NCI-H510A (cell line): ENCODE measurements at places on chromosomes 1 and 21.

- no peak for DNase-seq
Observed at GRCh38 chr1:16926491-16927073, 4.9 kb downstream of the CROCC start.

GRCh38 chr1:186272486-186272885 is 102.6 kb downstream of the TPR start:
- DNase-seq: no peak

- DNase-seq: no peak
Observed at GRCh38 chr1:29642519-29642918, 406.2 kb downstream of the PTPRU start.

- DNase-seq: peak; percentile 48
Observed at GRCh38 chr1:205450448-205450847, 5.4 kb downstream of the BLACAT1 start.

DNA sequence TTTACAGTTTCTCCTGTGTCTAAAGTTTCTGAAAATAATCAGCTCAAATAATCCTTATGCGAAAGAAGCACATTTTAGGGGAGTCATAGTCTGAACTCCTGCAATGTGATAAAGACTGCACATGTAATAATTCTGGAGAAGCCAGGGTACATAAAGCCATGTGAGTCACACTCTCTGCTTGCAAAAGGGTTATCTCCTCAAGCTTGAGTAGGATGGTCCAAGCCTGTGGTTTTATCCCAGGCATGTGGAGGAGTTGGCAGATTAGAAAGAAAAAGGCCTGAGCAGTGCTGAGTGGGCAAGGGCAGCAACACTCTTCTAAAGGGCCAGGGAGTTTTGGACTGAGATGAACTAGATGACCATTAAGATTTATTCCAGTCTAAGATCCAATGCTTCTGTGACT is 220.4 kb downstream of the RHOU start:
- DNase-seq: no peak

DNA sequence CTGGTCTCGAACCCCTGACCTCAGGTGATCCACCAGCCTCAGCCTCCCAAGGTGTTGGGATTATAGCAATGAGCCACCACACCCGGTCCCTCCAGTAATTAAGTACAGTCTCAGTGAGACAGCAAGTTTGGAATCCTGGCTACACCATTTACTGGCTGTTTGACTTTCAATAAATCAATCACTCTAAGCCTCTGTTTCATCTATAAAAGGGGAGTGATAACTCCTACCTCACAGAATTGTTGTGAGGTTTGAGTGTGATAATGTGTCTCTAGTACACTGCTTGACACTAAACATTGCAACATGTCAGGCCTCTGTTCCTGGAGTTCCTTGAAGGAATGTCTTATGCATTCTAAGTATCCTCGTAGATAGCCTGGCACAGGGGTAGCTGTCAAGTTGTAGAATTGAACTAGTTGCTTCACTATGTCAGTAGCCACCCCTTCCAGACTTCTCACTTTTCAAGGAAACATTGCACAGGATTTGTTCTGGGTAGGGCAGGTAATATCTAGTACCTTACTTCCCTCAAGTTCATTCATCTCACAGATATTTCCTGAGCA is 12.4 kb downstream of the ENTREP3 start:
- no peak for DNase-seq

DNA sequence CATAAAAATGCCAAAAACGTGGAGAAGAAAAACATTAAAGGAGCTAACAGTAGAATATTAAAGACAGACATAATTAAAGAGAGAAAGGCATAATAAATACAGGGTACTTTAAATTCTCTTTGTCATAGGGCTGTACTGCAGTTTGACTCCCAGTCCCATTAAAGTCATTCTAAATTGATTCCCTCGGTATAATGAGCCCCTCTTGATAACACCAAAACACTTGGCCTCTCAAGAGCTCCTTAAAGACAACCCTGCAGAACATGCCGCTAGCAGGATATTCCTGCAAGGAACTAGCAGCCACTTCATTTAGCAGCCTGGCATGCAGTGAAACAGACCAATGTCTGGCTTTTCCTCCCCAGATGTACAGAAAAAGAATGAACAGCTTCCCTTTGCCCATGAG is 273.8 kb upstream of the ESRRG start:
- no peak for DNase-seq

DNA sequence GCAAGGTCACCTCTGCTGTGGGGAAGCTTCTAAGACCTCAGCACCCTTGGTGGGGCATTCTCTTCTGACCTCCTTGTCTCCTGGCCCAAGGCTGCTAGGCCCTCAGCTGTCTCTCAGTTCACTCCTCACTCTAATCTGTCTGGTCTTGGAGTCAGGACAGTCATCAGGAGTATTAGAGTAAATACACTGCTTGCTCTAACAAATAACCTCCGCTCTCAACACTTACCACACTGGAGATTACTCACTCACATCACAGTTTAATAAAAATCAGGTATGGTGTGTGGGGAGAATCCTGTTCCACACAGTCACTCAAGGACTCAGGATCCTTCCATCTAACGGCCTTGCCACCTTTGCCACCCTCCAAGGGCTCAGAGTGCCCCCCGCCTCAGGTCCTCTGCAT is 26.6 kb upstream of the TMEM61 start:
- no peak for DNase-seq
